ENCODE measurements at places on chromosomes 12 and 14.

DNA sequence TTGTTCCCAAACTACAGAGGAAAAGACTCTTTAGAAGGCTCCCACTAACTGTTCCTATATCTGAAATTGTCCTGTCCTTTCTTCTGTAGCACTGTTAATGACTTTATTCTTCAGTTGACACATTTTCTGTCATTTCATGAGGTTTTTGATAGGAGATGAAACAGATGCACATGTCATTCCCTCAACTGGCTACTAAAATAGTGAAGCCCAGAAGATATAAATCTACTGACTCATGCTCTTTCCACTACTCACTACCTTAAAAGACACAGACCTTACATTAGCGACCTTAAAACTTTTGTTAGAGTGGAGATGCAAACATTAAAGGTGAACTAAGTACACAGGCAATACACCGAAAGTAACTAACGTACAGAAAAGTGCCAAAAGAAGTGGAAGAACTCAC lies 59.5 kb upstream of the ANKS1B start:
- H3K4me3 ChIP-seq = no peak overlapping the region
- H3K27me3 ChIP-seq = no peaks in the 10 kb centered on the region
- peaks cover 13% of the 10 kb centered on the region for H3K36me3 ChIP-seq
- no peak for DNase-seq
- H3K4me1 ChIP-seq = no peaks in the 10 kb centered on the region
- no peak overlapping the region for H3K27ac ChIP-seq

DNA sequence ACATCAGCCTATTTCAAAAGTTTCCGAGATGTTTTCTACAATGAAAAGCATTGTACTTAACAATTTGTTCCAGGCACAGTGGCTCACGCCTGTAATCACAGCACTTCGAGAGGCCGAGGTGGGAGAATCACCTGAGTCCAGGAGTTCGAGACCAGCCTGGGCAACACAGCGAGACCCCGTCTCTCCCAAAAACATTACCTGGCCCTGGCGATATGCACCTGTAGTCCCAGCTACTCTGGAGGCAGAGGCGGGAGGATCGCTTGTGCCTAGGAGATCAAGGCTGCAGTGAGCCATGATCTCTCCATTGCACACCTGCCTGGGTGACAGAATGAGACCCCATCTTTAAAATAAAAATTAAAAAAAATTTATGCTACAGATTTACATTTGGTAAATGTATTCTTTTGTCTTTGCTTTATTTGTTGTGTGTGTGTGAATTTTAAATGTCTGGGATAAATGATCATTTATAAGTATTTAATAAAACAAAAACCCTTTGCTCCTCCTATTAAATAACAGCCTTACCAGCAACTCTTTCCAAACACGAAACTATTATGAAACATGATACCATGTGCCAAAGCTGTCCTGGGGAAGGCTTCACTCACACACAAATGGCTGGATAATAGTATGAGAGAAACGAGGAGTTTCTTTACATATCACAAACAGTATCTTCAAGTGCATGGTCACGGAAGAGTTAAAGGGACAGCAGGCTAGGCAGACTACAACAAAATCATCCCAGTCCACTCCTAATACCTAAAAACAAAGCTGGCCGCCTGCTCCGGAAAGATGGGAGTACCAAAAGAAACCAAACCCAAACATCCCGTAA lies 1.1 kb downstream of the ATXN3 start:
- no peak for DNase-seq
- no peaks in the 10 kb centered on the region for H3K36me3 ChIP-seq
- H3K27me3 ChIP-seq = no peaks in the 10 kb centered on the region
- peak overlapping the region; percentile 67 for H3K27ac ChIP-seq
- peak overlapping the region; percentile 95 for H3K4me3 ChIP-seq

DNA sequence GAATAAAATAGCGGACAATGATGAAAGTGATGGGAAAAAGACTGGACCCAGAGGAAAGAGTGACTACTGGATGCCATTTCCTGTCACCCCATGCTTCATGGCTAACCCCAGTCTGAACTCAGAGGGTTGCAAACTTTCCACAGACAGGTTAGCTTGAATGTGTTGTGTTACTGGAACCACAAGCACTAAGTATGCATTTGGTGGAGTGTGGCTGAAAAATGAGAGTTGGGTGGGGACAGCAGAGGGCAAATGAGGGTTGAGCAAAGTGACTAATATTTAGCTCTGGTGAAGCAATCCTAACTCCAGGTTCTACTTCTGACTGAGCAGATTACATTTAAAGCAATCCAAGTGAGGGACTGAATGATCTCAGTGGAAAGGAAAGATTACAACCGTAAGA lies 1.6 kb downstream of the SLC16A7 start:
- H3K27me3 ChIP-seq = no peaks in the 10 kb centered on the region
- peak overlapping the region; percentile 53 for H3K27ac ChIP-seq
- H3K4me3 ChIP-seq = peak overlapping the region; percentile 51
- H3K36me3 ChIP-seq = no peaks in the 10 kb centered on the region

GRCh38 chr12:100790552-100790951 lies 4.0 kb upstream of the ANO4 start:
- no peaks in the 10 kb centered on the region for H3K27me3 ChIP-seq
- H3K4me3 ChIP-seq = no peak overlapping the region
- no peaks in the 10 kb centered on the region for H3K4me1 ChIP-seq
- no peak for DNase-seq
- no peak overlapping the region for H3K27ac ChIP-seq

GRCh38 chr14:50091240-50091913 lies 25.0 kb downstream of the VCPKMT start:
- no peaks in the 10 kb centered on the region for H3K27me3 ChIP-seq
- no peaks in the 10 kb centered on the region for H3K4me1 ChIP-seq
- no peaks in the 10 kb centered on the region for H3K36me3 ChIP-seq
- no peak overlapping the region for H3K27ac ChIP-seq
- no peak overlapping the region for H3K4me3 ChIP-seq
- no peak for DNase-seq

DNA sequence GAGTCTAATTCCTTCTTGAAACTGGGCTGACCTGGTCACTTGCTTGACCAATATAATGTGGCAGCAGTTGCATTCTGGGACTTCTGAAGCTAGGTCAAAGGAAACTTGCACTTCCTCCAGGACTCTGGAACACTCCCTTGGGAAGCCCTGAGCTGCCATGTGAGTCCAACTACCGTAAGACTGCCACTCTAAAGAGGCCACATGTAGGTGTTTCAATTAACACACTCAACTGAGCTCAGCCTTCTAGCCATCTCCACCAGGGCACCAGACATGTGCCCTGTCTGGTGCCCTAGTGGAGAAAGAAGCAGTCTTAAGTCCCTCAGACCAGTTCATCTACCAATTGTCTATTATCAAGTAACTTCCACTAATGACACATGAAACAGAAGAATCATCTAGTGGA lies 6.1 kb upstream of the TEP1 start:
- H3K27ac ChIP-seq = no peak overlapping the region
- no peak for DNase-seq
- no peaks in the 10 kb centered on the region for H3K36me3 ChIP-seq
- no peaks in the 10 kb centered on the region for H3K27me3 ChIP-seq

DNA sequence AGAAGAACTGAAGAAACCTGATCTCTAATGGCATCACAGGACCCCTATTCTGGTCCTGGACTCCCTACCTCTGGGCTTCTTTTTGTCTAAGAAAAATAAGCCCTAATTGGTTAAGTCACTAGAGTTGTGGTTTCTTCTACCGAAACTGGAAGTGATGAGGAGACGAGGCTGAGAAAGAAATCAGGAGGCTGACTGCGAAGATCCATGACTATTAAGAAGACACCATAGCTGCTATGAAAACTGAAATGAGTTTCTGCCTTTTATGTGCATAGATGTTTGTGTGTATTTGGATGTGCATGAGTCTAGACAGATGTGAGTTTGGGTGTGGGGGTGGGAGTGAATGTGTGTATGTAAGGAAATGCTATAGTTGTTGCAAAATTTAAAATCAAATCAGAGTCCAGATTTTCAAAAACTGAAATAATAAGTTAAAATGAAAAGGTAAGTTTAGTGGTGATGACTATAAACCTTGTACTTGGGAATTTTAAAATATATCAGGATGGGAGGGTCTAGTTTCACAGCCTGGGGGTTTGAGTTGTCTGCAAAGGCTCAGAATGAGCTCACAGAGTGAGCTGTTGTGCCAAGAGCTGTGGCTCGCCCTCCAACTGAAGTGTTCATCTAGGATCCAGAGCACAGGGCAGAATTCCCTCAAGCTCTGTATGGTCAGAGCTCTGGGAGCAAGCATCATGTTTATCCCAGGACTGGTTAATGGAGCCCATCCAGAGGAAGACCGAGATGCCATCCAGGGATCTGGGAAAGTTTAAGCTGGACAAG lies 94.9 kb downstream of the VCPKMT start:
- H3K36me3 ChIP-seq = no peaks in the 10 kb centered on the region
- H3K4me1 ChIP-seq = peaks cover 25% of the 10 kb centered on the region
- no peak for DNase-seq
- H3K4me3 ChIP-seq = no peak overlapping the region
- no peak overlapping the region for H3K27ac ChIP-seq

DNA sequence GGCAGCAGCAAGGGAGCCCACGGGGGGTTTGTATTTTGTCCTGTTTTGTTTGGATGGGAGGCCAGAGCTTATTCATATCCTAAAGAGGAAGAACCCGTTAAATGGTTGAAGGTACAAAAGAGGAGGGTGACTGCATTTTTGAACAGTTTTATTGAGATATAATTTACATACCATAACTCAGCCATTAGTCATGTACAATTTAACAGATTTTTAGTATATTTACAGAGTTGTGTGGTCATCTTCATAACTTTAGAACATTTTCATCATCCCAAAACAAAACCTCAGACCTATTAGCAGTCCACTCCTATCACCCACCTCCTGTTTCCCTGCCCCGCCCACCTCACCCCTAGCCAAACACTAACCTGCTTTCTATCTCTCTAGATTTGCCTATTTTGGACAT lies 12.6 kb downstream of the NRDE2 start:
- H3K27ac ChIP-seq = no peak overlapping the region
- H3K4me3 ChIP-seq = no peak overlapping the region
- peaks cover 31% of the 10 kb centered on the region for H3K36me3 ChIP-seq
- DNase-seq = no peak
- H3K4me1 ChIP-seq = peaks cover 5% of the 10 kb centered on the region
- no peaks in the 10 kb centered on the region for H3K27me3 ChIP-seq

- no peak overlapping the region for H3K27ac ChIP-seq
- no peaks in the 10 kb centered on the region for H3K27me3 ChIP-seq
- no peaks in the 10 kb centered on the region for H3K4me1 ChIP-seq
- no peak overlapping the region for H3K4me3 ChIP-seq
Measured at GRCh38 chr12:9973949-9974348, 2.7 kb downstream of the CLEC12A start.

GRCh38 chr12:53980104-53980801 lies 4.7 kb upstream of the HOXC10 start:
- peaks cover 84% of the 10 kb centered on the region for H3K27me3 ChIP-seq
- peaks cover 6% of the 10 kb centered on the region for H3K4me1 ChIP-seq
- no peak for DNase-seq
- H3K4me3 ChIP-seq = no peak overlapping the region
- no peaks in the 10 kb centered on the region for H3K36me3 ChIP-seq
- no peak overlapping the region for H3K27ac ChIP-seq

DNA sequence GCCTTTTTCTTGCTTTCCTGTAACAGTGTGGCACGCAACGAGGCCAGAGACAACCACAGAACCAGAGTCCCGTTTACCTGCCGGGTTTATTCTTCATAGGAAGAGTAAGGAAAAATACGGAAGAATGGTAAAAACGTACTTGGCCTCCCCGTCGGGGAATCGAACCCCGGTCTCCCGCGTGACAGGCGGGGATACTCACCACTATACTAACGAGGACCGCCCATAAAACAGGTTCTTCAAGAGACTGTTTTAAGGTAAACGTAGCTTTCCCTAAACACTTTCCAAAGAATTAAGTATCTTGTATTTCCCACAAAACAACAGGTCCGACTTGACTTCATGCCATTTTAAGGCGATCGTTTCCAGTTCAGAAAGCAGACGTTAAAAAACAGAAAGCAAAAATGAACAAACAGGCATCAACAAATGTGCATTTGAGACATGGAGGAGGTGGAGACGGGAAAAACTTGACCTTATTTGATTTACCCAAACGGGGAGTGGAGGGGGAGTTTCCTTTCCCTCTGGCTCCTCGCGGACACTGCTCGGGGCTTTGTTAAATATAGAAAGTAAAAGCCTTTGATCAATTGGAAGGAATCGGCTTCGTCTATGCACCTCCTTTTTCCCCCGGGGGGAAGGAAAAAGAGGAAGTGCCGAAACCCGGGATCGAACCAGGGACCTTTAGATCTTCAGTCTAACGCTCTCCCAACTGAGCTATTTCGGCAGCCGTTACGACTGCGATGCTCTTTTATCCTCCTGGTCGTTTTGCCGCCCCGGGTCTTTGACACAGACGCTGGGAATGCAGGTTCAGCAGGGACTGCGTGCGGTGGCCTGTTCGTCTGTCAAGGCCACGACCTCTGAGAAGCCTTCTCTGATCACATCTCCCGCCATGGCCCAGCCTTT lies 13.0 kb upstream of the UBC start:
- H3K36me3 ChIP-seq = no peaks in the 10 kb centered on the region
- H3K27ac ChIP-seq = peak overlapping the region; percentile 100
- DNase-seq = peak; percentile 91
- no peaks in the 10 kb centered on the region for H3K27me3 ChIP-seq
- peak overlapping the region; percentile 44 for H3K4me3 ChIP-seq

DNA sequence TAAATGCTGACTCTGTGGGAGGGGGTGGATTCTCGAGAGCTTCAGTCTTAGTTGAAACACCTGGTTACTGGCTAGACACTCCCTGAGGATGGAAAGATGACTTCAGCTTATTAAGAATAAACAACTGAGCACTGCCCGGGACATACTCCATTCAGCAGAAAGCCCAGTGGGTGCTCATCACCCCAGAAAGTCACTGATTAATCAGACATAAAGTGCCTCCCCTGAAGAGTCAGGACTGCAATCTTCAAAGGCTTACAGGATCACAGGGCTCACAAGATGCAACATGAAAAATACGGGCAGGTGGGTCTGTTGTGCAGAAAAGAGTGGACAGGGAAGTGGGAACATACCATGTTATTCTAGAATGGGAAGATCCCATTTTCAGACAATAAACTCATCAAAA lies 207.0 kb downstream of the CALM1 start:
- no peak overlapping the region for H3K27ac ChIP-seq
- H3K27me3 ChIP-seq = no peaks in the 10 kb centered on the region
- H3K36me3 ChIP-seq = no peaks in the 10 kb centered on the region
- no peaks in the 10 kb centered on the region for H3K4me1 ChIP-seq
- no peak for DNase-seq

- no peaks in the 10 kb centered on the region for H3K36me3 ChIP-seq
- no peak overlapping the region for H3K27ac ChIP-seq
- H3K4me3 ChIP-seq = no peak overlapping the region
- H3K27me3 ChIP-seq = no peaks in the 10 kb centered on the region
Measured at GRCh38 chr12:43145481-43145880, 406.5 kb downstream of the ADAMTS20 start.

GRCh38 chr12:46214668-46215436 lies 54.0 kb downstream of the SLC38A1 start:
- no peak overlapping the region for H3K27ac ChIP-seq
- DNase-seq = no peak
- no peaks in the 10 kb centered on the region for H3K27me3 ChIP-seq
- peaks cover 28% of the 10 kb centered on the region for H3K4me1 ChIP-seq
- no peak overlapping the region for H3K4me3 ChIP-seq

- DNase-seq = no peak
- no peak overlapping the region for H3K27ac ChIP-seq
- no peaks in the 10 kb centered on the region for H3K27me3 ChIP-seq
- peaks cover 32% of the 10 kb centered on the region for H3K36me3 ChIP-seq
- peaks cover 7% of the 10 kb centered on the region for H3K4me1 ChIP-seq
Measured at GRCh38 chr14:50658203-50658602, 9.9 kb downstream of the SAV1 start.

GRCh38 chr14:52891800-52892199 lies 59.0 kb downstream of the FERMT2 start:
- peaks cover 49% of the 10 kb centered on the region for H3K36me3 ChIP-seq
- no peak overlapping the region for H3K27ac ChIP-seq
- no peak overlapping the region for H3K4me3 ChIP-seq
- no peaks in the 10 kb centered on the region for H3K27me3 ChIP-seq

Data from RWPE2 (cell line).